ENCODE measurements at places on chromosomes 2 and 18.
A peak's percentile ranks its signal among the peaks of the same experiment; 100 is the strongest.

DNA sequence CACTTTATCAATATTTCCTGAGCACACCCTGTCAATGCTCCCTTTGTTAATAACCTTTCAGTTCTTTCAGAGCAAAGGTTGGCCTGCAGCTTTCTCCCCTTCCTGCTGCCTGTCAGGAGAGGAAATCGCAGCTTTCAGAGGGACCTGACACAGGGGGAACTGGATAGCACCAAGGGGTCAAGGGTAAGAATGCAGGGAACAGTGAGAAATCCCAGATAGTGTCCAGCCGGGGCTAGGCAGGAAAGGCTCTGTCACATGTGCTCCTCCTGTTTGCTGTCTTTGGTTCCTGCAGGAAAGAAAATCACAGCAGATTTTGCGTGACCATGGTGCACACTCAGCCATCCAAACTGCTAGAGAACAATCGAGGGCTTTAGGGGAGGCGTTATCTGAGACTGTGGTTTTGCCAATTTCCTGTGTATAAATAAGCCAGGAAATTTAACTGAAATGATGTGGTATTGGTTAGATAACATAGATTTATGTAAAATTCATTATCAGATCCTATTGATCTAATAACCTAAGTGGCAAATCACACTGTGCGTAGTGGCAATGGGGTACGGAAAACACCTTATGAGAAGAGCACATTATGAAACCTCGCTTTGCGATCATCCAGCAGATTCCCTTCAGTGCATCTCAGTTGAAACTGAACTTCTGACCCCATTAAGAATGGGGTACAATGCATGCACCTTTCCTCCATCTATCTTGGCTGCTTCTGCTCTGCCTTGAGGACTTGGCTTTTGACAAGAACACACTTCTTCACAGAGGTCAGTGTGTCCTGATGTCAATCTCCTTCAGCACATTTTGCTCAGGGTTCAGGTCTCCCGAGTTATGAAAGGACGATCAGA, 178.0 kb downstream of the ICOS start:
- no peak for DNase-seq

GRCh38 chr2:108632332-108633160, 86.7 kb upstream of the RANBP2 start:
- DNase-seq: no peak

DNA sequence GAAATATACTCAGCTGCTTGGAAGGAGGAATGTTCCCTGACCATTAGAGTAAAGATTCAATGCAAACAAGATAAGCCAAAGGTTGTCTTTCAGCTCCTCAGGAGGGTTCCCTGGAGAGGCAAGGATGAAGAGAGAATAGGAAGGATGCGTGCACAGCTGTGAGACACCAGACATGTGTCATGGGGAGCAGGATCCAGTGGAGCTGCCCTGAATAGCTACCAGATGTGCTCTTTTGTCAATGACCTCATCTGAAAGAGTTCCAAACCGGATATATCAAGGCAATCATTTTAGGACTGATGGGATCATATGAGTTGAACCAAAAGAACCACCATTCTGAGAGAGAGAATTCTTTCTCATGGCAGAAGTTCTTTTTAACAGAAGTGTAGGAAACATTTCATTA, 490.6 kb downstream of the IRS1 start:
- peak; percentile 73 for DNase-seq

- DNase-seq: no peak
Observed at GRCh38 chr18:55577812-55578539, 10.0 kb downstream of the TCF4 start.

- DNase-seq: no peak
Observed at GRCh38 chr2:73101626-73102256, 11.0 kb downstream of the RAB11FIP5 start.

- DNase-seq: no peak
Observed at GRCh38 chr18:69265656-69266055, 135.0 kb upstream of the DOK6 start.

DNA sequence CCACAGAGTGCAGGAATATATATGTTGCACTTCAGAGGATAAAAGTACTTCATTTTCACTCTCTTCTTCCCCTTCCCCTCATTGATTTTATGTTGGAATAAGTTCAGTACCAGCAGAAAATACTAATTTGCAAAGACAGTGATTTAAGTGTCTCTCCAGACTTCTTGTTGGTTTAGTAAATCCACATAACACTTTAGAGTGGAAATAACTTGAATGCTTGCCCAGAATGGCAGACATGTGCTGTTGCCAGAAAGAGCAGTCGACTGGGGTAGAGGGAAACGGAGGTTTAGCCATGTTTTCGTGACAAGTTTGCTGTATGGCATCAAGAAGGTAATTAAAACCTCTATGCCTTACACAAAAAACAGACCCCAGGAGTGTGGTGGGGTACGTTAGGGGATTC, 246.0 kb upstream of the CXCR4 start:
- no peak for DNase-seq

- DNase-seq: no peak
Observed at GRCh38 chr2:25799301-25799700, 79.0 kb downstream of the ASXL2 start.
